ENCODE measurements at places on chromosomes 3 and 15.
A peak's percentile ranks its signal among the peaks of the same experiment; 100 is the strongest.

DNA sequence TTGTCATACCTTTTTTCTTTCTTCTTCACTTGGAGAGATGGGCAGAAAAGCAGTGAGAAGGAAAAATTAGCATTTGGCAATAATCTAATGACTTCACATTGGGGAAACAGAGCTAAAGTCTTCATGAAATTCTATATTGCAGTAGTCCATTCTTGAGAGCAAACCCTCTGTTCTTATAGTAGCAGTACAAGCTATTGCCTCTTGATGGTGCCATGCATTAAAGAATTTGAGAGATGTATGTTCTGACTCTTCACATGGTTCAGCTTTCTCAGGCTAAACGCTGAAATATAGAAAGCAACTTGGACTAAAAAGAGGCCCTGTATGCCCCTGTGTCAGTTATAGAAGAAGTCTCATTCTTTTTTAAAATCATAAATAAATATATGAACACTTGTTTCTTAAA lies 36.0 kb downstream of the PHLDB2 start:
- peak; percentile 49 for DNase-seq

DNA sequence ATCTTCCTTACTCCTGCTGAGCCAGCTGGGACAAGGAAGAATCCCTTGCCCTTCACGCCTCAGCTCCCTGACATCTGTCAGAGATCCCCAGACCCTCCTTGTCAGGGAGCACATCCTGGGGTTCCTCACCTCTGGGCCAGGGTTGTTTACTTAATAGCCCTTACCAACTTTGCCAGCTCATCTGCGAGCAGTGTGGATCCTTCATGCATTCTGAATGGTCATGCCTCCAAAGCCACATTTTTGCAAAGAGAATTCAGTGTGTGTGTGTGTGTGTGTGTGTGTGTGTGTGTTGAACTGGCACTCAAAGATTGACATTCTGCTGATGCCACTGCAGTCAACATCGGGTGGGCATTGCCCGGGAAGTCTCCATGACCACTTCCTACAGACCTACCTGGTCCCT lies 112.6 kb downstream of the SLC49A4 start:
- DNase-seq, result no peak

GRCh38 chr3:127794402-127794801 lies 27.9 kb downstream of the MGLL start:
- DNase-seq, result no peak

GRCh38 chr3:119025171-119025795 lies 9.4 kb downstream of the IGSF11 start:
- no peak for DNase-seq

GRCh38 chr3:89344076-89344475 lies 236.7 kb downstream of the EPHA3 start:
- DNase-seq, result no peak

GRCh38 chr15:62550106-62550505 lies 385.0 kb upstream of the C2CD4B start:
- no peak for DNase-seq

DNA sequence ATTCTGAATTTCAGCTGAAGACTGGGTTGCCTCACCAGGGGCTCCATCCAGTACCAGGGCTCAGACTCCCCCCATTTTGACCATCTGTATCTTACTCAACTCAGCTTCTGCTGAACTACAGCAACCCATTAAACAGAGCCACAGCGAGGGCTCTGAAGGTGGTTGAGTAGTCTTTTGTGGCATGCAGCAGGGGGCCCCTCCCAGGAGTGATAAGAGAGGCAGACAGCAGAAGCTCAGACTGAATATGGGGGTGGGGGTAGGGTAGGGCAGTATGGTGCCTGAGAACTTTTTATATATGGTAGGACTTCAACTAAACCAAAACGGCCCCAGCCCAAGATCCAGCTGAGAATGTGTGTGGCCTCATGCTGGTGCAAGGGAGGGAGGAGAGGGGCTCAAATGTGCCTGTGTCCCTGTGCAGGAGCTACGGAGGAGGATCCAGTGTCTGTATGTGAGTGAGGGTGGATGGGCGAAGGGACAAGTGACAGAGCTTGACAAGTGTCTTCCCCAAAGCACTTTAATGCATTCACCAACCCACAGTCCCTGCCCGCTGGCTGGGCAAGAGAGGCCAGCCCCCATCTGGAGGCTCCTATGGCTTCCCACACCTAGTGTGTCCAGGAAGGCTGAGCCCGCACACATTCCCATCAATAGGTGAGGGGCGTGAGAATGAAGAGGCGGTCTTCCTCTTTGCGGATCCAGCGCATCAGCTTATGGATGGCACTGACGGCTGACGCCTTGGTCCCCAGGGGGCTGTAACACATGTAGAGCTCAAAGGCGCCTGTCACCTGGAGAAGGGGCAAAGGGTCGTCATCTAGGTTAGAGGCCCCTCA lies 4.9 kb upstream of the MST1R start:
- no peak for DNase-seq

GRCh38 chr3:148789906-148790305 lies 37.7 kb upstream of the CPB1 start:
- DNase-seq, result no peak

- no peak for DNase-seq
Observed at GRCh38 chr3:141367038-141367730, 1.1 kb upstream of the ZBTB38 start.

DNA sequence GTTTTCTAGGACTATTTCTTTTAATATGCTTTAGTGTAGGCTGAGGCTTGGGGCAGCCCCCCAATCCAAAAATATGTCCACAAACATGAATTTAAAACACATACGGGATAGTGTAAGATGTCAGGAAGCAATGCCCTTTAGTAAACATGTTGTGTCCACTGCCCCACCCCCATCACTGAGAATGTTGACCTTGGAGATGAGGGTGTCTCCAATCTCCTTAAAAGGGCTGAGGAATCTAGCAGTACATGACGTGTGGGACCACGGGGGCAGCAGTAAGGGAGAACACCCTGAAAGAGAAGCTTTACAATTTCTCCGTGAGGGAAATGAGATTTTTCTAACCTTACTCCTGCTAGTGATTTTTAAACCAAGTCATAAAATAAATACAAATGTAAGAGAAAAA lies 84.7 kb downstream of the SQOR start:
- DNase-seq, result no peak

GRCh38 chr3:158313338-158313927 lies 203.5 kb downstream of the RSRC1 start:
- peak; percentile 55 for DNase-seq

DNA sequence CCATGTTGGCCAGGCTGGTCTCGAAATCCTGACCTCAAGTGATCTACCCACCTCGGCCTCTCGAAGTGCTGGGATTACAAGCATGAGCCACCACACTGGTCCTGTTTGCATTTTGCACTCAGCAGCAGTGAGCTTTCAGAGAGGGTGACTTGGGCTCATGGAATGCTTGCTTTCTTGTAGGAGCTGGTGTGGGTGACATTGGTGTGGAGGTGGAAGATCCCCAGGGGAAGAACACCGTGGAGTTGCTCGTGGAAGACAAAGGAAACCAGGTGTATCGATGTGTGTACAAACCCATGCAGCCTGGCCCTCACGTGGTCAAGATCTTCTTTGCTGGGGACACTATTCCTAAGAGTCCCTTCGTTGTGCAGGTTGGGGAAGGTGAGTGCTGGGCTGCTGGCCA lies 90.3 kb downstream of the FLNB start:
- no peak for DNase-seq

- DNase-seq, result peak; percentile 30
Observed at GRCh38 chr3:10242182-10243065, 5.8 kb upstream of the TATDN2 start.

DNA sequence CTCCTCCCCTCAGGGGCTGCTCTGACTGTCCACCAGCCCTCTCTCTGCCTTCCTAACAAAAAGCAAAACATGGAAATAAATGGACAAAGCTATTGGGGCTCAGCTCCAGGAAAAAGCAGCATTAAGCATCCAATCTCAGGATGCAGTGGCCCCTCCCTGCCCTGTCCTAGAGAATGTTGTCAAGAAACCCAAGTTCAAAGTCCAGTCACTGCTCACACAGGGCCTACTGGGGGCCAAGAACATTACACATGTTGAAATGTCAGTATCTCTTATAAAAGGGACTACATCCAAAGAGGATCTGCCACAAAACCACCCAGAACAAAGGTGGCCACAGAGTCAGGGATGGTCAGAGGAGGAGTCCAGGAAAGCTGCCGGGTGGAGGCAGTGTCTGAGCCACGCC lies 7.6 kb upstream of the GRIP2 start:
- DNase-seq, result no peak

- DNase-seq, result peak; percentile 11
Observed at GRCh38 chr3:110995461-110996231, 76.0 kb upstream of the NECTIN3 start.

- DNase-seq, result no peak
Observed at GRCh38 chr3:76403556-76403955, 618.2 kb upstream of the ZNF717 start.

DNA sequence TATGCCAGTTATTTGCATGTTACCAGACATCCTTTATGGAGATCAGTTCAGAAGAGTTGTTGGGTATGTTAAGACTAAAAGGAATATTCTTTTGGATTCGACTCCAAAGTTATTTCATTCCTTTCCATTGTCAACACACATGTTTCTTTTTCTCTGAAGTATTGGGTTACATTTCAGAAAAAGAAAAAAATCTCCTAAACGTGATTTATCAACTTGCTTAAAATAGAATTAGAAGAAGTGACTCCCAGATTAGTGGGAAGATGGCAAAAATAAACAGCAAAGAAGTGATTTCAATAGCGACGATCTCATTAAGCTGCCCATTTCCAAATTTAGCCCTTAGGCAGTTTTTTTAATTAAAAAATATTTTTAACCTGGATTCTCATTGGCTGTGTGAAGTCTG lies 85.4 kb downstream of the TIGIT start:
- DNase-seq, result no peak

DNA sequence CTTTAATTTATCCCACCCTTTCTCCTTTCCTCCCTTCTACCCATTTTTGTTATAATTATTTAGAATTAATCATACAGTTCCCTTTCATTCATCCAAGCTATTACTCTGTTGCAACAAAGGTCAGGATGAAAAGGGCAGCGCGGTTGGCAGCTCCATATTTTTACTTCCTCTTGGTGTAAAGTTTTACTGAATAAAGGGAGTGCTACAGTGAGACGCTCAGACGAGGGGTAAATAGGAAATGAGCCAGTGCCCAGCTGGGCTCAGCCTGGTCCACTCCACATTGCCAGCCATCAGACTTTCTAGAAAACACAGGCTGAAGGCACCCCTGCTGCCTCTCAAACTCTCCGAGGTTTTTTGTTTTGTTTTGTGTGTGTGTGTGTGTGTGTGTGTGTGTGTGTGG lies 21.9 kb upstream of the ZBTB38 start:
- DNase-seq, result no peak

GRCh38 chr3:128337305-128337704 lies 129.4 kb downstream of the DNAJB8 start:
- peak; percentile 65 for DNase-seq

DNA sequence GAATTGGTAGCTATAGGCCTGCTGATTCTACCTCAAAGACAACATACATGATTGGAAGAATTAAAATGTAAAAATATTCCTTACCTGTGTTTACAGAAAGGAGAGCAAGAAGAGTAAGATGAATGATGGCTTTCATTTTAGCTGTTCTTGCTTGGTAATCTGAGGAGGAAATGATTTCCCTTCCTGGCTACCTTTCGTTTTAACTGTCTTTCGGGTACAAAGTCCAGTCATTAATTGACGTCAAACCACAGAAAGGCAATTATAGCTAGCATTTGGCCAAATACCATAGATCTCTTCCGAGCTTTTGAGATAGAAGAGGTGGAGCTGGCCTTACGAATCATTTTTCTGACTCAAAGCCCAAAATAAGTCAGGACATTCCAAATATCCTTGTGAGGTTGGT lies at the start of gene MUC13:
Gene MUC13, minus strand, starts transcription at position 175 of the 400 bp plus-strand sequence. Its CDS starts 39 bp downstream, at position 136.
- DNase-seq, result no peak

- DNase-seq, result no peak
Observed at GRCh38 chr15:98257290-98257689, 296.8 kb downstream of the ARRDC4 start.

- DNase-seq, result no peak
Observed at GRCh38 chr3:181722156-181722555, 10.4 kb downstream of the SOX2 start.

GRCh38 chr15:55255714-55256113 lies 33.9 kb downstream of the RAB27A start:
- DNase-seq, result no peak

GRCh38 chr3:157160658-157161424 lies 894 bp upstream of the CCNL1 start:
- DNase-seq, result peak; percentile 90

- DNase-seq, result no peak
Observed at GRCh38 chr15:81336568-81336967, 12.6 kb upstream of the STARD5 start.

DNA sequence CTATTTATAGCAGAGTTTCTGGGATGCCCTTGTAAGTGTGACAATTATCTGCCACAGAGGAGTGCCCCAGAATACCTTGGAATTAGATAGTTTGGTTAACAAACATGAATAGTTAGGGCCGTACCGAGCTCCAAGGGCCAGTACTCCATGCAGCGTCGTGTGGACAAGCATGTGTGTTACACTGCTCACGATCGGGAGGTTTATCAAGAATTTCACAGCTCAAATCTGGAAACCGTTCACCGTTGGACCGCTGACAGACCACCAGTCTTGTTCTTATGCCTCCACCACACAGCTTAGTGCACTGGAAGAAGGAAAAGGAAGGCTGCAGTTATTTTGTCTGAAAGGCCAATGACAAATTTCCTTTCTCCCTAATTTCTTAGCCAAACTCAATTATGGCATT lies 93.7 kb downstream of the ADAMTS9 start:
- no peak for DNase-seq

- no peak for DNase-seq
Observed at GRCh38 chr3:123621850-123622189, 37.0 kb upstream of the HACD2 start.

GRCh38 chr3:26559227-26559626 lies 63.3 kb upstream of the LRRC3B start:
- DNase-seq, result peak; percentile 38

- no peak for DNase-seq
Observed at GRCh38 chr3:170815936-170816335, 54.1 kb downstream of the RPL22L1 start.

DNA sequence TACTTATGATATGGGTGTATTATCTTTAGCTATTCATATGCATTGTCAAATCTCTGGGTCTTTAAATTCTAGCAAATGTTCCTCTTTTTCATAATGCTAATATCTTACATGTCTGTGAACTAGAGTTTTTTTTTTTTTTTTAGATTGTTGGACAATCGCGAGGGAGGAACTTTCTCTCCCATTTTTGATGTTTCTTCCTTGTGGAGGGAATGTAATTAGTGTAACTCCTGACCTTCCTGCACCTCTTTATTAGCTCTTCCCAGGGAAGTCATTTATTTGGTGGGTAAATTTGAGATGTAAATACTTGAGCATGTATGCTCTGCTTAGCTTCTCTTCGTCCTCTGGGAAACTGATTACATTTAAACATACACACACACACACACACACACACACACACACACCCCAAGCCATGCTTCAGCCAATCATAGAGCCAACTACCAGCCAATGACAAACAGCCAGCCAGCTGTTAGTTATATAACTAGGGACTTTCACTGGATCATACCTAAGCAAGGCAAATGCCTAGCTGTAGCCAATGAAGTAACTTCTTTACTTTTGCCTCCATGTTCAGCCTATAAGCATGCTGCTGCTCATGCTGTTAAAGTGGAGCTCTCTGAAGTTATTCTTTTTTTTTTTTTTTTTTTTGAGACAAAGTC lies 8.3 kb upstream of the USP8 start:
- no peak for DNase-seq
